ENCODE measurements at places on chromosomes 12 and 14.

DNA sequence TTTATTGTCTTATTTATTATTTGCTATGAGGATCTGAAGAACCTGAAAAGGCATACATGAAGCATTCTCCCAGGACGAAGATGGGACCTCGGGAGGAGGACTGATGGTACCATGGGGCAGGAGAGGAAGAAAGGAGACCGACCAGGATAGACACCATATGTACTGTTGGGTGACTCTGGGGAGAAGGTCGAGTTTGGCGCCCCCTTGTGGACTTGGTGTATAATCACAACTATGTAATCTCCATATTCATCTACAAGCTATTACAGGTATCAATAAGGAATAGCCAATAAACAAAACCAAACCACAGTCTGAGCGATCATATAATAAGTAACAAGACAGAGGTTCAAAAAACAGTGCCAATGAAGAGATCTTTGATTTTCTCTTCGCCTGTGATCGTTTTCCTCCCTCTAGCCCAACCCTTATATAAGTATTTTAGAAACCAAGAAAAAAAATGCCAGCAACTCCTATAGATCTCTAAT is 139.1 kb downstream of the SPTSSA start:
- peak; percentile 80 for DNase-seq

GRCh38 chr12:26250801-26251200 is 55.4 kb downstream of the SSPN start:
- no peak for DNase-seq

DNA sequence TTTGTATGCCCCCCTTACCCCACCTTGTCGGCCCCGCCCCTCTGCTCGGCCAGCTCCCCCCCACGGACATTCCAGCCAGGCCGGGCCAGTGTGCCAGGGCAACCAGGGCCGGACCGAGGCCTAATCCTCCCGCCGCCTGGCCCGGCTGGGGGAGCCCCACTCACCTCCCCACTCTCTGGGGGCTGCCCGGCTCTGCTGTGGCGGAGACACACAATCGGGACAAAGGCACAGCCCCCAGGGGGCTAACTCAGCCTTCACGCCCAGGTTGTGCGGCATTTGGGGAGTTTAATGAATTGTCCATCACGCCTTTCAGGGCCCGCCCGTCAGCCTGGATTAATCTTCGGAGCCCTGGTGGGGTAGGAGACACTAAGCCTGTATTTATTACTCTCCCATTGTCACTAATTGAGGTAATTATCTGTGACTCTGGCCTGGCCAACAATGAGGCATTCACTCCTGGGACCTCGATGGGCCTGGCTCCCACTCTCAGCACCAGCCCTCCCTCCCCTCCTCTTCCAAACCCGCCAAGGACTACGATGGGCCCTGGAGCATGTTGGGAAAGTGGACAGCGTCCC is 8.7 kb downstream of the WNT1 start:
- no peak for DNase-seq

DNA sequence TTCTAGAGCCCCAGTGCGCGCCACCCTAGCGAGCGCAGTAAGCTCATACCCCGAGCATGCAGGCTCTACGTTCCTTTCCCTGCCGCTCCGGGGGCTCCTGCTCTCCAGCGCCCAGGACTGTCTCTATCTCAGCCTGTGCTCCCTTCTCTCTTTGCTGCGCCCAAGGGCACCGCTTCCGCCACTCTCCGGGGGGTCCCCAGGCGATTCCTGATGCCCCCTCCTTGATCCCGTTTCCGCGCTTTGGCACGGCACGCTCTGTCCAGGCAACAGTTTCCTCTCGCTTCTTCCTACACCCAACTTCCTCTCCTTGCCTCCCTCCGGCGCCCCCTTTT is 791 bp downstream of the TMEM233 start:
- DNase-seq: no peak

DNA sequence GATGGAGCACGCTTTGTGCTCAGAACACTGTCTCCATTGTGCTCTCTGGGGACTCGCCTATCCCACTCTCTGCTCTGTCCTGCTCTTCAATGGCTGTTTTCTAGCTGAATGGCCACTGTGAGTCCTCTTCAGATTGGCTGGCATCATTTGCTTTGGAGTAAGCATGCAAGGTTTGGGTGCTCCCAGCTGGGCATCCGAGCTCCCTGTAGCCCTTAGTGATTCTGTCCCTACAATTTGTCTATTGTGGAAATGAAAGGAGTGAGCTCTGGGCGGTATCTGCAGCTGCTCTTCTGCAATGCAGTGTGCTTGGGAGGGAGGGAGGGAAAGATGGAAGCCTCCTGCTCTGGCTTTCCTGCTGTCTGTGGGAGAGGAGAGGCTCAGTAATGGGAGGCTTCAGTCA is 84.8 kb downstream of the SMOC1 start:
- no peak for DNase-seq

- no peak for DNase-seq
Observed at GRCh38 chr12:73180734-73181133, 908.6 kb downstream of the TRHDE start.

- DNase-seq: no peak
Observed at GRCh38 chr14:93040443-93040842, 75.3 kb downstream of the ITPK1 start.

DNA sequence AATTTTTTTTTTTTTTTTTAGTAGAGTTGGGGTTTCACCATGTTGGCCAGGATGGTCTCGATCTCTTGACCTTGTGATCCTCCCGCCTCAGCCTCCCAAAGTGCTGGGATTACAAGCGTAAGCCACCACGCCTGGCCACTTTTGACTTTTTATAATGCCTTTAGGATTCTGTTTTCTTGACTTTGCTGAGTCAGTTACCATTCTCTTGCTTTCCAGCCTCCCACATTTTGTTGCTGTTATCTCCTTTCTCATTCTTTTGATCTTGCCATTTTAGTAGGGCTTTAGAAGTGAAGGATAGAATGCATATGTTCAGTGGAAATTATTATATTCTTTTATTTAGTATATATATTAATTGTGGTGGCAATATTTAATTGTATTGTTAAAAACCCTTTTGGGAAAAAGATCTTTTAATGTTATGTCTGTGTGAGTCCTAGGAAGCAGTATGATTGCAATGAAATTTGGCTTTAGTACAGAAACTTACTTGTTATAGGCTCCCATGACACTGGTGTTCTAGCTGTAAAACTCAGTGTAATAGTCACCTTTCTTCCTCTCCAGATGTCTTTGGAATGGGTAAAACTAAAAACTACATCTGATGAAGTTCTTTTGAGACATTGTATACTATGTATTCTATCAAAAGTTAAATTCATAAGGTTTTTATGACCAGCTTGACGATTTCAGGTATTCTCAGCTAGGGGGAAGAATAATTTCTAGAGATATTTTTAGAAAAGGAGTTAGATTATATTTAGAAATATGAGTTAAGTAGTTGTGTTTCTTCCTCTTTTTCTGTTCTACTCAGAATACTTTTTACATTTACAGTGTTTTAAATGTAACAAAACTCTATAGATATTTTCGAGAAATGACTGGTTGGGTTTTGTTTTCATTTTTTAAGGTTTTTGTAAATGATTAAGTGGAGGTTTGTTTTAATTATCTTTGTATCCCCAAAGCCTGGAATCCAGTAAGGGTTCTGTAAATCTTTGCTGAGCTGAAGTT is 74.7 kb downstream of the APAF1 start:
- no peak for DNase-seq

- no peak for DNase-seq
Observed at GRCh38 chr12:7289743-7290142, 14.1 kb upstream of the ACSM4 start.

DNA sequence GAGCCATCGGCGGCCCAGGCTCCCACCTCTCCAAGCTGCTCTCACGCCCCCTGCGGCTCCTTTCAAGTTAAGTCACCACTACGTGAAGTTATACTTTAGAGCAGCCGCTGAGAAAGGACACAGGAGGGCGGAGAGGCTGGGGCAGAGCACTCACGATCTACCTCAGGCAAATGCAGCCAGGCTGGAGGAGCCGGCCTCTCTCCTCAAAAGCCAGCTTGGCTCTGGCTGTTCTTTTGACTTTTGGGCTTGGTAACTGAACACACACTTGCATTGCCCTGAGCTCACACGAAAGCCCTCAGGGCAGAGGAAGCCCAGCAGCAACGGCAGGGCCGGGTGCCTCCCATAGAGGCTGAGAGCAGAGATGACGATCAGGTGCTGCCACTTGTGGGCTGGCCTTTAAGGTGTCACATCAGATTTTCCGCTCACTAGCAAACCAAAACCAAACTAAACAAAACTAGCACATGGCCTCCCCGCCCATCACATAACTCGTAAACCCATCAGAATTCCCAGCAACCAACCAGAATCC is 75.2 kb downstream of the PITPNM2 start:
- DNase-seq: peak; percentile 83

DNA sequence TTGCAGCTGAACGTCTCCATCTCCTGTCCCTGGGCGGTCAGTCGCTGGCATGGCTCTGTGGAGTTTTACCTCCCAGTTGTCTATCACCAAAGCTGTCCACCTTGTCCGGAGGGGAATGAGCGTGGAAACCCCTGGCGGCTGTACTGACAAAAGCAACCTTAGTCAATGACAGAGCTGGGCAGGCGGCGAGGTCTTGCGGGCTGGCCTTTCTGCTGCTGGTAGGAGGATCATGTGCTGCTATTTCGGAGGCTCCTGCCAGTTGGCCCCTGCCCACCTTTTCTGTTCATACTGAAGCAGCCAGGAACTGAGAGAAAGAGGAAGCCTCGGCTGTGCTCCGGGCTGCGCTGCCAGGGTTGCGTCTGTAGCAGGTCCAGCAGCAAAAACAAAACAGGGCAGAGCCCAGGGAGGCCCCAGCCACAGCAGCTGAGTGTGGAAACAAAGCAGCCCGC is 57.7 kb downstream of the HMGA2 start:
- no peak for DNase-seq

GRCh38 chr12:105257321-105257728 is 21.4 kb upstream of the APPL2 start:
- DNase-seq: no peak

DNA sequence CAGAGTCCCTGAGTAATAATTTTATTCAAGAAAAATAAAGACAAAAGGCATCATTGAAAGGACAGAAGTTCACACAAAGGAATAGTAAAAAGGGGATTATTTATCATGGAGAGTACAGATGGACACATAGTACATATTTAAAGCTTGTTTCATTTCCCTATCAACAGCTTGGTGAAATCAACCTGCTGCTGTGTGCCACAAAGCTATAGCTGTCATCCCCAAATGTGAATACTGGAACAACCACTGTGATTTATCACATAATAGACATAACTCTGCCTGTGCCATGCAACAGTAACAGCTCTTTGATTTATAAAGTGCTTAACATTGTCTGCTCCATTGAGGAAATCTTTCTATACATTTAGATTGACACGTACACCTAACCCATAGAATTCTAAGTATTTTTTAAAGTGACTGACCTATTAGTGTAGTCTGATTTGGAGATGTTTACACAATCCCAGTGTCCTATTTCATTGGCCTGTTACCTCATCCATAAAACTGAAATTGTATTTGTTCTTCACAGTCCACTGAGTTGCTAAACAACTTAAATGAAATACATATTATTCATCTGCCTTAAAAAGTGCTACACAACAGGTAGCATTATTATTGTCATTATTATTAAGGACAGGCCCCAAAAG is 3.3 kb downstream of the NEMF start:
- no peak for DNase-seq

DNA sequence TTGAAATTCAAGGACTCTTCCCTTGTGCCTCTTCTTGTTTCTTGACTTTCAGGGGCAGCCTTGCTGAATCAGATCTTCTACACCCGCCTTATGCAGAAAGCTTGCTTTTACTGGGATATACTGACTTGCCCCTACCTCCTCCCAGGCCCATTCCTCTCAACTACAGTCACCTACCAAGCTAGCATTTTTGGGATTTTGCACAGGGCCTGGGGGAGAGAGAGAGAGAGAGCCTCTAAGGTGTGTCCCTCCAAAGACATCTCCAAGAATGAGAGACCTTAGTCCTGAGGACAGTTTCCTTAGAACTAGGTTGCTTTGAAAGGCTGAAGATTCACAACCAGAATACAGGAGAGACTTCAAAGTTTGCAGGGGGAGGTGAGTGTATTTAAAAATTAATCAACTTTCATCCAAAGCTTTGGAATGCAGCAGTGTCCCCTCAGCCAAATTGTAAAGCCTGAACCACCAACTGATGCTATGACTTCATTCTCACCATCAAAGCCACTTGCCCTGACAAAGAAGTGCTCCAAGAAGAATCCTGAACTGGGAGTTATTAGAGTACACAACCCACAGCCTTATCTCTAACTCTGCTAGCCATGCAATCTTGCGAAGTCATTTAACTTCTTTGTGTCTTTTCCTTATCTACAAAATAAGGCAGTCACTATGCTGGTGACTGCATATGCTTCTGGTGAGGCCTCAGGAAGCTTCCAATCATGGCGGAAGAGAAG is 96.1 kb upstream of the EGLN3 start:
- DNase-seq: peak; percentile 24

DNA sequence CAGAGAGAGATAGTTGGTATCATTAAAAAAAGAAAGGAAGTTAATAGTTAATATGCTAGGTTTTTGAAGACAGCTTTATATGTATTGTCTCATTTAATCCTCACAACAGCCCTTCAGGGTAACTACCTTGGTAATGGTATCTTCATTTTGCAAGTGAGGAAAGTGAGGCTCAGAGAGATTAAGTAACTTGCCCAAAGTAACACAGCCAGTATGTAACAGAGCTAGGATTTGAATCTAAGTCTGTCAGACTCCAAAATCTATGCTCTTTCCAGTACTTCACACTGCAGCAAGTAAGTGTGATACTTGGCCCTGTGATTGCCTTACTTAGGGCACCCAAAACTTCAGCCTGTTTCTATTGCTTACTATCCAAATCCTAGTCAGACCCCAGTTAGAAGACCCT is 7.0 kb downstream of the SRP54 start:
- no peak for DNase-seq

GRCh38 chr12:113006641-113007040 is 28.3 kb downstream of the OAS2 start:
- no peak for DNase-seq

DNA sequence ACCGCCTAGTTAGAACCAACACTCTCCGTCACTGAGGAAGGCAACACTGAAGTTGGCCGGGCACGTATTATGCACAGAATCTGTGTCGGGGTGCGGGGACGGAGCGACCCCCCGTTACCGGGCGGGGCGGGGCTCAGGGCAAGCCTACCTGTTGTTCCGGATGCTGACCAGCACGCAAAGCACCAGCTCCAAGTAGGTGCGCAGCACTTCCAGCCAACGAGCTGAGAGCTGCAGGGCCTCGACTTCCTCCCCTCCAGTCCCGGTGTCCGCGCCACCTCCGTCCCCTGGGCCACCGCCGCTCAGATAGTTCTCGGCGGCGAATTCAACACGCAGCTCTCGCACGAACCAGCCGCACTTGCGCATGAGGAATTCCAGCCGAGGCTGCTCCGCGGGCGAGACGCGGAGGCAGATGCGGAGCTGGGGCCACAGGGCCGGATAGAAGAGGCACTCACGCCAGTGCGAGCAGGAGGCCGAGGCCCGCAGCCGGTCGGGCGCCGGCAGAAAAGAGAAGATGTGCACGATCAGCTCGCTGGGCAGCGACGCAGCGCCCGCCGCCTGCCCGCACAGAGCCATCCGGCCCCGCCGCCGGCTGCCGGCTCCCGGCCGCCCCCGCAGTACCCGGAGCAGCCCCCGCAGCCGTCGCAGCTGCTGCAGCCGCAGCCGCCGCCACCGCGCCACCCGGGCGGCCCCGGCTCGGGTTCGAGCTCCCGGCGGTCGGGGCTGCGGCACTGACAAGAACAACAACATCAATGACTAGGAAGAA is 636 bp downstream of the FBXO33 start:
- DNase-seq: peak; percentile 68

- peak; percentile 86 for DNase-seq
Observed at GRCh38 chr12:117836999-117837736, 131.6 kb downstream of the KSR2 start.
